ENCODE measurements at places on chromosomes 4 and X.

DNA sequence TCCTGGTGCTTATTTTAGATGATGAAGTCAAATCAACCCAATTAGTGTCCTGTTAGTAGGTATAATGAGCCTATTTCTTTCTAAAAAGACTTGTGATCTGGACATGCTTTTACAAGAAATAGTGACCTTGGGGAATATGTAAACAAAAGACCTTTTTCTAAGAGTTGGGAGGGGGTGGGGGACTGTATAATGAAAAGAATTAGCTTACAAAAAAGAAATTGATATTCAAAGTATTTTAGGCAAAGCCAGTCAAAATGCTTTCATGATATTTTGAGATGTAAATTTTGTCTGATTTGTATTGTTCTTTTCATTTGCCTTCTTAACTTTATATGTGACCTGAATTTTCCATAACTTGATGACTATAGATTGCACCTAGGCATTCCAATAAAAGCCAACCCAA, 114.6 kb downstream of the DCTD start:
- no peak for DNase-seq

GRCh38 chr4:151952137-151952536, 191.3 kb upstream of the GATB start:
- no peak for DNase-seq

DNA sequence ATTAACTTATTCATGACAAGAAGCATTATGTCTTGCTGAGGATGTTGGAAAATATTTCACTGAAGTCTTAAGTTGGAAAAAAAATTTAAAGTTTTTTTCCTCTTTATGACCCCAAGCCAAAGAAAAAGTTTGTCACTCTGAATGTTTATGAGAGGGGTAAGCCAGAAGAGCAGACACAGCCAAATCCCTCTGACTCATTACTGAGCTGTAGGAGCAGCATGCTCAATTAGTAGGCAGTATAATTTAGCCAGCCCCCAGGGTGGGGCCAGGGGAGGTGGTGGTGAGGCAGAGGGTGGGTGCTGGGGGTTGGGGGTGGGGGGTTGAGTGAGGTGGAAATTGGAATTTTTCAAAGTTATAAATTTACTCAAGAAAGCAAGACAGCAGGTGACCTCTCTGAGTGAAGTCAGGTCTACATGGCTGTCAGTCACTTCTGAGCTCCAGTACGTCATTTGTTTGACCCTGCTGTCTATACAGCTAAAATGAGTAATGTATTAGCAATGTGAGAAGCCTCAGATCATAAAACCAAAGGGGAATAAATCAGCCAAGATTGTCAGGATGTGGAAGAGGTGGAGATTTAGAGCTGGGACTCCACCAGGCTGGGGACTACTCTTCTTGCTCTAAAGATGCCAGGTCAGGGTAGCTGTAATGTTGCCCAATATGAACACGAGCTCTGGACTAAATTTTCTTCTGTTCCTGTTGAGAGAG, 98.8 kb upstream of the NDP start:
- DNase-seq: no peak

- no peak for DNase-seq
Observed at GRCh38 chr4:173159791-173160190, 8.8 kb upstream of the GALNT7 start.

DNA sequence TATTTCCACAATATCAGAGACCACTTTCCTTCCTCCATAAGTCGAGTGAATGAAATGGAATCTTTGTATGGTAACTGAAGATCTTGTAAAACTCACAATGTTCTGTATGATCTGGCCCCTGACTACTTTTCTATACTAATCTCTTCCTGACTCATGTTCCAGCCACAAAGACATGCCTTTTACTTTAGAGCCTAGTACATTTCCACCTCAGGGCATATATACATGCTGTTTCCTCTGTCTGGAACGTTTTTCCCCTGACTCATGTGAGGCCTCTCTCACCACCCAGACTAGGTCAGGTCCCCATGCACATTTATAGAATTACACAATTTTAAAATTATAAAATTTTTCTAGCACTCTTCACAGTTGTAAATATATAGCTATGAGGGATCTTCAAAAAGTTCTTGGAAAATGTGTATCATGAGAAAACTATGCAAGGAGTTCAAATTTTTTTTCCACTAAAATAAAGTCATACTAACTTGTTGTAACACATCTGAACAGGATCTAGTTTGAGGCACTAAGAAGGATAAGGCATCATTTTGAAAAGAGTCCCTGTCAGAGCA, 208.8 kb downstream of the SH2D1A start:
- DNase-seq: no peak

DNA sequence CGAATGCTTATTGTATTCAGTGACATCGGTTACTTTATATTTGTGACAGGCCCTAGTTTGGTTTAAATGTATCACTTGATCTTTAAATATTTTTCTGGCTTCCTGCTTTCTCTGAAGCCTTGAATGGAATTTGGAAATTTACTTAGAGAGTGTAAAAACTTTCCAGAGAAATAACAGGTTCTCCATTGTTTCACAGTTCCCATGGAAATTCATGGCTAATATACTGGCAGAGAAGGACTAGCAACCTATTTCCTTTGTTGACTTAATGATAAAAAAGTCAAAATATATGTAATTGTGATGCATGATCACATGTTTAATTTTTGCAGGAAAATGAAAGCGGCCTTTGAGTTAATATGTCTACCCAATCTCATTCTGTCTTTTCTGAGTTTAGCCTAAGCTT, 13.2 kb downstream of the NEIL3 start:
- DNase-seq: no peak
